COR-L47 (cell line): ENCODE measurements at places on chromosomes 13 and 19.
A peak's percentile ranks its signal among the peaks of the same experiment; 100 is the strongest.

- no peak for DNase-seq
Measured at GRCh38 chr13:36685927-36686326, 12.1 kb downstream of the SERTM1 start.

- peak; percentile 20 for DNase-seq
Measured at GRCh38 chr19:39765091-39766076, 13.3 kb upstream of the LEUTX start.

- no peak for DNase-seq
Measured at GRCh38 chr13:50226515-50227155, 211.4 kb downstream of the KCNRG start.

- no peak for DNase-seq
Measured at GRCh38 chr13:23771552-23771951, 117.6 kb downstream of the MIPEP start.

GRCh38 chr13:110784704-110785103, 71.2 kb downstream of the ING1 start:
- no peak for DNase-seq

DNA sequence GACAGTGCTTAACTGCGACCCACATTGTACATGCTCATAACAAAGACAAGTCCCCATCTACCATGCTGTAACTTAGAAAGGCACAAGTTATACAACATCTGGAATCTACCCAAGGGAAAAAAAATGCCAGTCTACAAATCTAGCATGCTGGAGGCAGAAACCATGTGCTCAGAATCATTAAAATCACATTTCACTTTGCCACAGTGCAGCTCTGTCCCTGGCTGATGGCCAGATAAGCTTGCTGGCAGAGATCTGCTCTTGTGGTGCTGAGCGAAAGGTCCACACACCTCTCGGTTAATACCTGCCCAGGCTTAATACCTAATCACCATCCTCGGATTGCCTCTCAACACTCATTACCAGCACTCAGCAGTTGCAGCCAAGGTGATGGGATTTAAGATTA, 74.1 kb upstream of the UQCRFS1 start:
- DNase-seq = peak; percentile 14

DNA sequence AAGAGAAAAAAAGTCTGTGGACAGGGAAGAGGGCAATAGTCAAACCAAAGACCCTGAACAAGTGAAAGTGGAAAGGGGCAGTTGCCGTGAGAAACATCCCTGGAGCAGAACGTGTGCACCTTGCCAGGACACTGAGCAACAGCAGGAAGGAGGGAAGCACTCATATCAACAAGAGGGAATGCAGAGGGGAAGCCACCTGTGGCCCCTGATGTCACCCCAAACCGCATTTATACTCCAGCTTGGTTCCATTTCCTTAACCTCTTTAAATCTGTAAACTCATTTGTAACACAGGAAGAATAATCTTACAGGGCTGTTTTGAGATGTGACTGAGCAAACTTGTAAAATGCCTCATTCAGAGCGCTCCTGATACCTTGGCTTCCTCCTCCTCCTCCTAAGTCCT, 698.8 kb downstream of the DIAPH3 start:
- no peak for DNase-seq

GRCh38 chr13:111469916-111470506, 149.6 kb downstream of the TEX29 start:
- DNase-seq = no peak

DNA sequence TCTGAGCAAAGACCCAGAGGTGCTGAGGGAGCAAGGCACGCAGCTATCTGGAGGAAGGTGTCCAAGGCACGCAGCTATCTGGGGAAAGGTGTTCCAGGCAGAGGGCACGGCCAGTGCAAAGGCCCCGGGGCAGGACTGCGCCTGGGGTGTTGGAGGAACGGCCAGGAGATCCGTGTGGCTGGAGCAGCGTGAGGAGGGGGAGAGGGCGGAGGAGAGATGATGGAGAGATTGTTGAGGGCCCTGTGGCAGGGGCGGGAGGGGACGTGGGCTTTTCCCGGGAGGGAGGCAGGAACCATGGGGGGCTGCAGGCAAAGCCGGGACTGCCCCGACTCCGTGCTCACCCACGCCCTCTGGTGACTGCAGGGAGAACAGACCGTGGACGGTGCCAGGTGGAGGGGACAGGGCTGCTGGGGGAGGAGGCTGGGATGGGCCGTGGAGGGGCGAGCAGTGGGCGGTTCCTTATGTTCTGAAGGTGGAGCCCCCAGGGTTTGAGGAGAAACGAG, 13.3 kb upstream of the MISP start:
- peak; percentile 24 for DNase-seq

- DNase-seq = no peak
Measured at GRCh38 chr13:28031896-28032288, 43.4 kb upstream of the URAD start.

GRCh38 chr19:38654628-38655055, 7.2 kb downstream of the ACTN4 start:
- no peak for DNase-seq

DNA sequence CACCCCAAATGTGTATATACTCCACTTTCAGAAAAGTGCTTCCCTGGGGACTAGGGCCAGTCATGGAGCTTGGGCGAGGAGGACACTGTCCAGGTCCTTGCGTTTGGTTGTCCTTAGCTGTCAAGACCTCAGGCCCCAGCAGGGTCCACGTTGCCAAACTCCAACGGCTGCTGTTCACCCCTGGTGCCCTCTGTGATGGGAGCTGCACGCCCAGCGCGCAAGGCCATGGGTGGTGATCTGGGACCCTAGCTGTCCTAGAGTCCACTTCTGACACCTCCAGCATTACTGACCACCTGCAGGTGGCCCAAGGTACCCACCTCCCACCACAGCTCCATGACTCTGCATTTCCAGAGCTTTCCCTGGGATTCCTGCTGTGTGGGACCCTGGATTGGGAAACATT, 4.0 kb downstream of the LRP3 start:
- no peak for DNase-seq

DNA sequence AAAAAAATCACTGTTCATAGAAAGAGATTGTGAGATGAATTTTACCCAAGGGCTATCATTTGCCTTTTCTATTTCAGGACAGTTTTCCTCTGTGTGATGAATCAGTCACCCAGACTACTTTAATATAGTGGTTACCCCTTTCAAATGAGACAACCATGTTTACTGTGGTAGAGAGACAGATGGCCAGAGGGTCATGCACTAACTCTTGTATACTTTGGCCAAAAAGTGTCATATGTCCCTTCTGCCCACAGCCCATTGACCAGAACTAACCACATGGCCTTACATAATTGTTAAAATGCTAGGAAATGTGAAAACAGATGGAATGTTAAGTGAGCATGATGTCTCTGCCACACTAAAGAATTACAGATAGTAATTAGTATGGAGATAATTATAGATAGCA, 498.7 kb downstream of the DACH1 start:
- no peak for DNase-seq

DNA sequence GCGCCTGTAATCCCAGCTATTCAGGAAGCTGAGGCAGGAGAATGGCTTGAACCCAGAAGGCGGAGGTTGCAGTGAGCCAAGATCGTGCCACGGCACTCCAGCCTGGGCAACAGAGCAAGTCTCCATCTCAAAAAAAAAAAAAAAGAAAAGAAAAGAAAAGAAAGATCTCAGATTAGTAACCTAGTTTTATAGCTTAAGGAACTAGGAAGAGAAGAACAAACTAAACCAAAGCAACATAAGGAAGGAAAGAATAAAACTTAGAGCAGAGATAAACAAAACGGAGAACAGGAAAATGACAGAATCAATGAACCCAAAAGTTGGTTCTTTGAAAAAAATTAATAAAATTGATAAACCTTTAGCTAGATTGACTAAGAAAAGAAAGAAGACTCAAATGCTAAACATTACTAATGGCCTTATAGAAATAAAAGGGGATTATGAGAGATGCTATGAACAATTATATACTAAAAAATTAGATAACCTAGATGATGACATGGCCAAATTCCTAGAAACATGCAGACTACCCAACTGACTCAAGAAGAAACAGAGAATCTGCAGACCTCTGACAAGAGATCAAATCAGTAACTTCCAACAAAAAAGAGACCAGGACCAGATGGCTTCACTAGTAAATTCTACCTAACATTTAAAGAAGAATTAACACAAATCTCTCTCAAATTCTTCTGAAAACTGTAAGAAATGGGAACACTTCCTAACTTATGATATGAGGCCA, 68.2 kb downstream of the CDADC1 start:
- DNase-seq = no peak

DNA sequence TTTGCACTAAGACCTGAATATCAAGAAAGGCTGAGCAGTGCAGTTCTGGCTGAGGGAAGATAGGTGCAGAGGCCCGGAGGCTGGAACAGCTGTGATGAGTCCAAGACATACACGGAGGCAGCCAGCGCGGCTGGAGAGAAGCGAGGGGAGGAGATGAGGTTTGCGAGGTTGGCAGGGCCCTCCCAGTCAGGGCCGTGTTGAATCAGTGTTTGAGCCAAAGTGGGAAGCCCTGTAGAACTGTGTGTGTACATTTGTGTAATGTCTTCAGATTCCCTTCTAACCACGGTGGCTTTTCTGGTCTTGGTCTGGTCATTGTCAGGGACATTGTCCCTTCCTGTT, 34.9 kb downstream of the PAK4 start:
- DNase-seq = no peak

- DNase-seq = no peak
Measured at GRCh38 chr19:10422046-10422461, 1.7 kb downstream of the PDE4A start.

DNA sequence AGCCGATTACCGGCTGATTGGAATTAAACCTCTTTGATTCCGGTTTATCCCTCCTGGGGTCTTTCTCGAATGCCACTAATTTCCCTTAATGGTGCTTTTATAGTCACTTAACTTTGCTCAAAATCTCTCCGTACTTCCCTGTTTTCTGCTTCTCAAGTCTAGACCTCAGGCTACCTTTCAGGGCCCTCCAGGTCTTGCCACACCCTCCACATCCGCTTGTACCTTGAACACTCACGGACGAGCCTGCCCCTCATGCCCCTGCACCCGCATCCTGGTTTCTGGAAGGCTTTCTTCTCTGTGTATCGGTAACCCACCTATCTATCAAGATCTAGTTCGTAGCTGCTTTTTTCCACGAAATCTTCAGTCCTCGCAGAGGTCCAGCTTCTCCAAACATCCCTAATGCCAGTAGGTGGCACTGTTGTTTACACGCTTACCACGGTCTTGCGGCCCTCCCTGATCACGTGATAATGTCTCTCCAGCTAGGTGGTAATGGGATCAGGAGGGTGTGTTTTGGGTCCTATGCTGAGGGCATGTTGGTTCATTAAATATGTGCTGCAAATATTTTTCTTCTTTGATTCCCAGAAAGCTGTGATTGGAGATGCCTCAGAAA, 13.8 kb downstream of the ATP12A start:
- peak; percentile 40 for DNase-seq

DNA sequence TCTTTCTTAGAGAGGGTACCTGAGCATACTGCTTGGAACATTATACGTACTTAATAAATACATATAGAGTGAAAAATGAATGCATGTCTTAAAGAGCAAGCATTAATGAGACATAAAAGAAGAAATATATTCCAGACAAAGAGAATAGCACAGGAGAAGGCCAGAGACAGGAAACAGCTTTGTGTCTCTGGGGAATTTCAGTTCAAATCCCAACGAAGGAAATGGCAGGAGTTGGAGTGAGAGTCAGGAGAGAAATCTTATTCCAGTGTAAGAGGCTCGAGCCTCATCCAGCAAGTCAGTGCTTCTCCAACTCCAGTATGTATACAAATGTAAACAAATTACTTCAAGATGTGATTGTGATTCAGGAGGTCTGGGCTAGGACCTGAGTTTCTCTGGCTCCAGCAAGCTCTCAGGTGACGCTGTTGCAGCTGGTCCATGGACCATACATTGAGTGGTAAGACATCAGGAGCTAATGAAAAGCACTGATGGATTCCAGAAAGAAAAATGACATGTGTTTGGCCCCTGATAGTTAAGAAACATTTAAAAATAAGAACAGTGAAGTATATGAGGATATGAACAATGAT, 108.2 kb downstream of the RAP2A start:
- DNase-seq = no peak

GRCh38 chr19:11023016-11023415, 62.2 kb downstream of the SMARCA4 start:
- no peak for DNase-seq

GRCh38 chr13:112955271-112955937, 13.6 kb upstream of the MCF2L start:
- DNase-seq = no peak

GRCh38 chr19:5395556-5395955, 54.9 kb upstream of the PTPRS start:
- no peak for DNase-seq

- no peak for DNase-seq
Measured at GRCh38 chr13:81138353-81138980, 797.5 kb upstream of the SPRY2 start.

DNA sequence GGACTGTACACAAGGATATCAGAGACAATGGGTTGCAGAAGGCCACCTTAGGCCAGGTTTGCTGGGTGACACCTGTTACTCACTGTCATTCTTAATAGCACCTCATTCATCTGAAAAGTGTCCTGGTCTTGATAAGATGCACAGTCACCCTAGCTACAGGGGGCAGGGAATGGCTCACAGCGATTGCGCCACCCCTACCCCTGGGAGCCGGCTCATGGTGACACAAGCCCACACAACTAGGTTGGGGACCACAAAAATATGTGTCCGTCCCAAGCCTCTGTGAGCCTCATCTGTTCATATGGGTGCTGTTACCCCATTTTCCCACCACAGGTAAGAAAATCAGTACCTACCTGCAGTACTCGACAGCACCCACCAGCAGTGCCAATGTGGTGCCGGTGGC, 23.4 kb downstream of the MED26 start:
- no peak for DNase-seq

DNA sequence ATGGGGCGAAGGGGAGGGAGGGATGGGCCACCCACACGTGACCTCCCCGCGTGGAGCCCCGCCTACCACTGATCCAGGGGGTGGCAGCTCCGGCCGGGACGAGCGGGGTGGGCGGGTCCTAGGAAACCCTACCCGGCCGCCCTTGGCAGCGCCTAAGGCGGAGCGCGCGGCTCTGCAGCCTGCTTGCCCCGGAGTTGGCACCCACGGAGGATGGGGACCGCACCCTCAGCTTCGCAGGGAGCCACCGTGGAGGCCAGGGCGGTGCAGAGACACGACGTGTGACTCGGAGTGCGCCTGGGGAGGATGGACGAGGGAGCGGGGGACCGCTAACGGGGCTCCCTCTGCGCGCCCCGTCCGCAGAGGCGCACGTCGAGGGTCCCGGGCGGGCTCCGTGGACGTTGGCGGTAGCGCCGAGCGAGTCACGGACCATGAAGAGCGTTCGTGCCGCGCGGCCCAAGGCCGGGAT, at the start of gene RGS9BP:
Gene RGS9BP (plus strand): TSS at position 129 of the 466 bp plus-strand sequence. CDS start 416 bp downstream, outside the sequence.
- DNase-seq = peak; percentile 47

- peak; percentile 56 for DNase-seq
Measured at GRCh38 chr13:32669030-32669646, 82.9 kb downstream of the PDS5B start.

GRCh38 chr13:97491452-97491851, 57.5 kb downstream of the RAP2A start:
- no peak for DNase-seq

- DNase-seq = no peak
Measured at GRCh38 chr13:30256713-30257467, 50.5 kb downstream of the KATNAL1 start.

GRCh38 chr19:41570639-41571112, 5.3 kb upstream of the CEACAM21 start:
- DNase-seq = peak; percentile 76

- DNase-seq = no peak
Measured at GRCh38 chr13:53127373-53127772, 98.8 kb downstream of the OLFM4 start.

- DNase-seq = no peak
Measured at GRCh38 chr13:45194081-45194939, 6.5 kb downstream of the KCTD4 start.
